Stimulated activated CD4-positive, alpha-beta T cell treated with anti-CD3 and anti-CD28 coated beads, TNF-alpha, amount 100 ng/mL, for 4 hours (primary cell): ENCODE measurements at places on chromosomes 2 and 18.

GRCh38 chr2:36421379-36421778 lies 65.8 kb downstream of the CRIM1 start:
- no peak for DNase-seq

GRCh38 chr2:172821370-172822338 lies 86.0 kb downstream of the RAPGEF4 start:
- DNase-seq = no peak

DNA sequence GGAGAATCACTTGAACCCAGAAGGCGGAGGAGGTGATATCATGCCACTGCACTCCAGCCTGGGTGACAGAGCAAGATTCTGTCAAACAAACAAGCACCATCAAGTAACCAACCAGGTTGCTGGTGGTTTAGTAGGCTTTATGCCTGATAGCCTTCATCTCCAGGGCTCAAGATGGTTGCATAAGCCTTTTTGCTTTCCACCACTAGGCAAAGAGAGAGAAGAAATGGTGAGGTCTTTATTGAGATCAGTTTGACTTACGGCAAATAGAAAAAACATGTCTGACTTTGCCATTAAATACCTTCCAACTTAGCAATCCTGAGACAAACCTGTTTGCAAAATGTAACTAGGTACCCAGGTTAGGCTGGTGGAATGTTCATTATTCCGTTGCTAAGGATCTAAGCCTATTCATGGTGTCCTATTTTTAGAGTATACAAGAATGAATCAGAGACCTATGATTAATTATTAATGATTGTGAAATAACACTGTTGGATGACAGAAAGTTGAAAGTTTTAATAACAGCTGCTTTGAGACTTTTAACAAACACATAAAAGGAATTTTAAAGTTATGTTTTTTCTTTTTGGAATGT lies 53.5 kb upstream of the SLC38A11 start:
- no peak for DNase-seq

GRCh38 chr2:47235132-47235531 lies 80.0 kb upstream of the STPG4 start:
- no peak for DNase-seq

GRCh38 chr2:72112981-72113846 lies 34.4 kb downstream of the CYP26B1 start:
- DNase-seq = no peak

GRCh38 chr2:221999717-222000116 lies 299.1 kb downstream of the PAX3 start:
- no peak for DNase-seq

DNA sequence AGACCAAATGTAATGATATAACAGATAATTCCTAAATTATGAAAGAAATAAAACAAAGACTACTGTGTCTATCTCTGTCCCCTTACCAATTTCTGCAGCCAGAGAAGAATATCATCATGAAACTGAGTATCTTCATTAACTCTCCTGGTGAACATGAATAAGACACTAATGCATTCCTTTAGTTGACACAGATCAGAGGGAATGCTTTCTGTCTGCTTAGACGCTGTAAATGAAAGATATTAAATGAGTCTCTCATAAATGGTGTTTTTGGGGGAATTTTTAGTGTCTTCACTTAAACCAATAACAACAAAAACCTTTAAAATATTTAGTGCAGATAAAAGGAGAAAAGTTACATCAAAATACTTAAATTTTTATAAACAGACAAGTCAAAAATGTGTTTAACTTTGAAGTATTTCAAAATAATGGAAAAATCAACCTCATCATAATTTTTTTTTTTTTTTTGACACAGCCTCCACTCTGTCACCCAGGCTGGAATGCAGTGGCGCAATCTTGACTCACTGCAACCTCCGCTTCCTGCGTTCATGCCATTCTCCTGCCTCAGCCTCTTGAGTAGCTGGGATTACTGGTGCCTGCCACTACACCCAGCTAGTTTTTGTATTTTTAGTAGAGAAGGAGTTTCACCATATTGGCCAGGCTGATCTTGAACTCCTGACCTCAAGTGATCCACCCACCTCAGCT lies 16.0 kb downstream of the EPG5 start:
- DNase-seq = no peak

DNA sequence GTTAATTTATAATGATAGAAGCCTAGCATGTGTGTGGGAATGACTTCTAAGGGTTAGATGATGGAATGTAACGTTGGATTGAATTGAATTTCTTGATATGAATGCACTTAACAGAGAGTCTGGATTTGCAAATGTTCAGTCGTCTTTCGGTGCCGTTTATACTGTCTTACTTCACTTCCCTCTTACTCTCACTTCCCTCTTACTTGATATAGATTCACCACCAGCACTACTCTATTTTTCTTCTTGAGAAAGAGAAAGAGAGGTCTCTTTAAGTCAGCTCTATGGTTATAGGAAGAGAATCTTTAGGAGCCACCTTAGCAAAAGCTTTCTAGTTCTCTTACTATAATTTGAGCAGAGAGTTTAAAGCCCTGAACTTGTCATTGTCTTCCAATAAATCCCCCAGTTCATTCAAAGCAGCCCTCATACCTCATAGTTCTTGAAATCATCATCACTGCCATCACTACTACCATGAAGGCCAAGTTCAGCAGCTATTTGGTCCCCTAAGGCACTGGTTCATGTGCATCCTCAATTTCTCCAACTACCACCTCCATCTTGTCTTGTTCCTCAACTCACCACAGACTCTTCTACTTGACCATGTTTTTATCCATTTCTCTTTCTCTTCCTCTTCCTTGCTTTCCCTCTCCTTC lies 501.7 kb upstream of the TCF4 start:
- DNase-seq = no peak

DNA sequence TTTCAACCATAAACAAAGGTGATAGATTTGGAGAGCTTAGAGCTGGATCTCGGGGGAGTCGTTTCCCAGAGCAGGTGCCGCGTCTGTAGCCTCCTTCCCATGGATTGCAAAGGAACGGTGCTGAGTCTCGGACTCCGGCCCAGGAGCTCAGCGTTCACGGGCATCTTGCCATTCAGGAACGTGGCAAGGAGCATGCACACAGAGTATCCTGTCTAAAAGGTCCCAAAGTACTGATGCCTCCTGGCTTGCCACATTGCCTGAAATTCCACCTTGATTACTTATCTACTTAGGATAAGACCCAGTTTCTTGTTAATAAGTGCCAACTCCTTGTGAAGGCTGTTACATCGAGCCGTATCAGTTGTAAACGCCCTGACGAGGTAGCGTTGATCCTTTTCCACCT lies 197.8 kb upstream of the MYT1L start:
- DNase-seq = no peak

DNA sequence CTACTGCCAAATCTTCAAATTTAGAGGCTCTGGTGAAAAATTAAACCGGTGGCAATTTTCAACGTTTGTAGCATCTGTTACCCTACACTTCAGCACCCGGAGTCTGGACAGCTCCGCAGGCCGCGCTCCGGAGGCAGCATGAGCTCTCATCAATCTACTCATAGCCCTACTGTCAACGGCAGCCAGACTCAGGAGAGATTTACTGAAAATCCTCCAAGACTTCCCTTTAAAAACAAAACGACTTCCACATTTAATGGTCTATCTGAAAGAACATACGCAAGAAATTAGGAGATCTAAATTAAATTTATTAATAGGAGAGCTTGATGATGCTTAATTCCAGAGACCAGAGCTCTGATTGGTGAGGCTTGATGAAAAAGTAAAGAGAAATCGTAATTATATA lies 970 bp upstream of the ADCYAP1 start:
- no peak for DNase-seq

DNA sequence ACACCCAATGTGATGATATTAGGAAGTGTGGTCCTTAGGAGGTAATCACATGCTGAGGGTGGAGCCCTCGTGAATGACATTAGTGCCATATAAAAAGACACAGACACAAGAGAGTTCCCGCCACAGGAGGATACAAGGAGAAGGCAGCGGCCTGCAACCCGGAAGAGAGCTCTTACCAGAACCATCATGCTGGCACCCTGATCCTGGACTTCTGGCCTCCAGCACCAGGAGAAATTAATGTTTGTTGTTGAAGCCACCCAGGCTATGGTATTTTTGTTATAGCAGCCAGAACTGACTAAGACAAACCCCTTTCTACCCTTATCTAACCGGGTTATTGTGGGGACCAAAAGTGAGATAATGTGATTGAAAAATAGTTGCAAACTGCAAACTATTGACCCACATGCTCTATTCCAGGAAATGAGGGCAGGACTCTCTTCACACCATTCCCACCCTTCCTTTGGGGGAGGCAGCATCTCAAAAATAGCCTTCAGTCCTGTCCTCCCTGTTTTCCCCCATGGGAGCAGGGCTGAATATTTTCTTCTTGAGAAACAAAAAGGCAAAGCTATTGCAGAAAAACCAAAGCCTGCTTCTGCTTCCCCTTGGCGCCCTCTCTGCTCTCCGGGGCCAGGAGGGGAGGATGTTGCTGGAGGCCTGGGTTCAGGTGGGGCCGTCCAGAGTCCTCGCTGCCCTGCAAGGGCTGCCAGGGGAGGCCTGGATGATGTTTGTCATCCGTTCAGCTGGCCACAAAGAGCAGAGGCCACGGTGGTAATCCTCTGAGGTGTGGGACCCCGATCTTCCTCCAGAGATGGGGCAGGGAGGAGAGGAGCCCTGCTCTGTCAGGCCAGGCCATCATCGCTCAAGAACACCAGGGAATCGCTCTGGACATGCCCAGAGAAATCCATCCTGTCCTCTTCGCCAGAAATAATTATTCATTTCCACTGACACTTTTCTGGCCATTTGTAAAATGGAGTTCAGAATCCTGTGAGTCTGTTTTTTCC lies 73.8 kb upstream of the HAAO start:
- no peak for DNase-seq

DNA sequence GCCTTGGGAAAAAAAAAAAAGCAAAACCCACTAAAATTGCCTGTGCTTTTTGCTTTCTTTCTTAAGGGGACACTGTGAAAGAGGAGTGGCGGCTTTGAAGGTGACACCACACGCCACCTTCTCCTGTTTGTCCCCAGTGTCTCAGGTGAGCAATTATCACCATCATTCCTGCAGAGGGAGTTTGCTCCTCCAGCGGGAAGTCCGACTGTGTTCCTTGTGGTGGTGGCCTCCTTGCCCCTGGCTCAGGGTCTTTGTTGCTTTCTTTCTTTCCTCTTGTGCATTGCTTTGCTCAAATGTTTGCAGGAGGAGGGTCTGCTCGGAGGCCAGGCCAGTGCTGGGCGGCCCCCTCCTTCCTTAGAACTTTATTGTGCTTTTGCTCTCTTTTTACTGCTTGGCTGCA lies 164.3 kb upstream of the CXCR4 start:
- no peak for DNase-seq

GRCh38 chr18:22322243-22322691 lies 95.4 kb downstream of the CTAGE1 start:
- DNase-seq = no peak

GRCh38 chr2:124489686-124490085 lies 464.6 kb downstream of the CNTNAP5 start:
- DNase-seq = no peak

DNA sequence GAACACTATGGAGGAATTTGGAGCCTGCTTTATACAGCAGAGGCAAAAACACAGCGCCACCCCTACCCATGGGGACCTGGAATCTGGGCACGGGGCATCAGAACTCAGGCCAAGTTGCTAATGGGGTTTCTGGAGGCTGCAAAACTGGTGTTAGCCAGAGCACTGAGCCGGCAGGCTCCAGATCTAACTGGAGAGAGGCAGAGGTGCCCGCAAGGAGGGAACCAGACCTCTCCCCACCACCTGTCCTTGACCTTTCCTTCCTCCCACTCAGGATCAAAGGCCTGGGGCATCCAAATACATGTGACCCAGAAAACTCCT lies 126.6 kb downstream of the TNS1 start:
- DNase-seq = no peak

DNA sequence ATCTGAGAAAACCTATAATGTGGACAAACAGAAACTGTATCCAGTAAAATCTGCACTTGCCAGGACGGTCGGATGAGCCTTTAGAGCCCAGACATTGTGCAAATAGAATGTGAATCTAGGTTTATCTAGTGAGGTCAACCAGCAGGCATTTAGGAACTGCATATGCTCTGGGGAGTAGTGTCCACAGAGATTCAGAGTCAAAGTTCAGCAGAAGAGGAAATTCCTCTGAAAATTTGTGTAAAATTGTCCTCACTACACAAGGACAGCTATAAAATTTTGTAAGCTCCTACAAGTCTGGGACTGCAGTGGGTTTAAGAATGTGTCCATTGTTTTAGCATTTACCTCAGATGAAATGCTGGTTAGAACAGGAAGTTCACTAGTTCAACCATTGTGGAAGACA lies 9.8 kb upstream of the NDUFV2 start:
- DNase-seq = no peak

- no peak for DNase-seq
These were observed 17.2 kb upstream of the UGT1A9 start for GRCh38 chr2:233654501-233654900.

DNA sequence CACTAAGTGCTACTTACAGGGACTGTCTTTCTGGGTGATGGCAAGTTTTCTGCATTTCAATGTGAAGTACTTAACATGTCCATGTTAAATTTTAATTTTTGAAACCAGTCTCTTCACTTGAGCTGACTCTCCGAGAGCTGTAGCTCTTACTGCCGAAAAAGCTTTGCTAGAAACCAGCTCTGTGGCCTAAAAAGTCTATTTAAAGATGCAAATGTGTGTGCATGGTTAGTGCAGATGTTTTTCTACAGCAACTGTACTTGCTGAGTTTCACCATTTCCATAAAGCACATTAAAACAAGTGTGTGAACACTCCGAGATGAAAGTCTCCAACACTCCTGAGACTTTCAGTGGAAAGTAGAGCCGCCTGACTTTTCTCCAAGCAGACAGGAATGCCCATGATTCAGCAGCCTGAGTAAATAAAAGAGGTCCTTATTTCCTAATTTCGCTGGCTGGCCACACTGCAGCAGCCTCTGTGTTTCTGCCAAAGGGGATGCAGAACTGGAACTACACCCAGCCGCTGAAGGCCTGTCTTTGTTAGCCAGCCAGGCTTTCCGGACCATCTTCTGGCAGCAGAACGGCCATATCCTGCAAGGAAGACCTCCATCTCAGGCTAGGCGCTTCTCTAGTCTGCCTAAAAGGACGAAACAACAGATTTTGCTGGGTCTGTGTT lies 121.2 kb downstream of the ZNF521 start:
- DNase-seq = no peak

DNA sequence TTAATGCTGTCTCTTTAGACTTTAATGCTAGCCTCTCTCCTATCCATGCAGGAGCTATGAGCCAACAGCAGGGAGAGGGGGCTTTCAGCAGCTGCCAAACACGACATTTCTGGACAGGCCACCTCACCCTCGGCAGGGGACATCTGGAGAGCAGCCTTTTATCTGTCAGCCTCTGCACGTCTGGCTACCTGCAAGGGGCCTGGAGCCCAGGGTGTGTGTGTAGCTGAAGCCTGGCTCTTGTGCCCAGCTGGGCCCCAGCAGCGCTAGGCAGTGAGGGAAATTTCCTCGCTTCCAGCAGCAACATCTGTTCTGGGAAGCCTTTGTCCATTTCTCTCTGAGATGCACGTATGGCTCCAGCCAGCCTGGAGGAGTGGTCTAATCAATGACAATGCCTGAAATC lies 728.7 kb upstream of the ID2 start:
- DNase-seq = no peak
